ENCODE measurements at places on chromosomes 16 and 17.

GRCh38 chr16:56279132-56279531 is 87.8 kb downstream of the GNAO1 start:
- DNase-seq, result no peak

DNA sequence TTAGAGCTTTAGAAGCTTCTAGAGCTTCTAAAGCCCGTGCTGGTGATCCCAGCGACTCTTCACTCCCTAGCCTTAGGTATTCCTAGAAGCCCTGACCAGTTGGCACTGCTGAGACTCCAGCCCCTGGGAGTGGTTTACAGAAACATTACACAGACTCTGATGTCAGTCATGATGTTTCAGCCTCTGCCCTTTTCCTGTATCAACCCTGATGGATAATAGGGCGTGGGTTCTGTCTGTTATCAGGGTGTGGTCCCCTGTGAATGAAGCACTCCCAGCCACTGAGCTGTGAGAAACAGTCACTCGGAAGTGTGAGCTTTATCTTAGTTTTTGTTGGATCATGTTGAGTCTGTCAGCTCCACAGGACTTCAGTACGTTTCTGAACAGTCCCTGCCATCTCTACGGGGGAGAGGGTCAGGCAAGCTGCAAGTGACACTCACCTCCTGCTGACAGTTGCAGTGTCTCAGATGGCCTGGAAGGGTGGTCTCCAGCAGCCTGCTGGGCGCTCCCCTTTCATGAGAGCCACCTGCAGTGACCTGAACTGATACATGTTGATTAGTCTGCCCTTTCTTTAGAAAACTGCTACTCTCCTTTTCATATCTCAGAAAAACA is 12.8 kb downstream of the GOSR2 start:
- DNase-seq, result no peak

DNA sequence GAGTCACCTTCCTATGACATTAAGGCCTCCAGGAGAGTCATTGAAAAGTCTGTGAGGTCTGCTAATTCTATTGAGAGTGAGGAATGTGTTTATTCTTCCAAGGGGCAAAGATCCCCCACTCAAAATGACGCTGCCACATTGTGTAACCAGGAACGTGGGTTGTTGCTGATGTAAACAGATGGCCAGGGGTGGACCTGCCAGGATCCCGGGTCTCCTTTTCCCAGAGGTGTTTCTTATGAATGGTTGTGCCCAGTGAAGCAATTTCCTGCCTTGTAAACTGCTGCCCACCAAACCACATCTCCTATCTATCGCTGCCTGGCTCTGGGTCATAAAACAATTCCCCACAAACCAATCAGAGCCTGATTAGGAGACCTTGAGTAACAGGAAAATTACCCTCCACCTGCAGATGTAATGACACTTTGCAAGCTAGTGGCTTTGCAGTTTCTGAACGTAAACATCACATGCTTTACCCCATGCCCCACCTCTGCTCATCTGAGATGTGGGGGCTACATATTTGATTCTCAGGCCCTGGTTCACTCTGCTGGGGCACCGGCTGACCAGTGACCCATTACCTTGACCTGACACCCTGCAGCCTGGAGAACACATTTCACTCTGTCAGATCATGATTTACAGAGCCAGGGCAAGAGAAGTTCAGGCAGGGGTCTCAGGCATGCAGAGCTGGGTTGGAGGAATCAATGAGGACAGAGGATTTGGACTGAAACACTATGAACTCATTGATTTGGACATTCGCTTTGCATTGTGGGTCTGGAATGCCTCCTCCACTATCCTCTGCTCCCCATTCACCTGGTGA is 33.1 kb upstream of the DDX52 start:
- no peak for DNase-seq

- no peak for DNase-seq
Observed at GRCh38 chr17:61877837-61878236, 14.5 kb upstream of the BRIP1 start.

DNA sequence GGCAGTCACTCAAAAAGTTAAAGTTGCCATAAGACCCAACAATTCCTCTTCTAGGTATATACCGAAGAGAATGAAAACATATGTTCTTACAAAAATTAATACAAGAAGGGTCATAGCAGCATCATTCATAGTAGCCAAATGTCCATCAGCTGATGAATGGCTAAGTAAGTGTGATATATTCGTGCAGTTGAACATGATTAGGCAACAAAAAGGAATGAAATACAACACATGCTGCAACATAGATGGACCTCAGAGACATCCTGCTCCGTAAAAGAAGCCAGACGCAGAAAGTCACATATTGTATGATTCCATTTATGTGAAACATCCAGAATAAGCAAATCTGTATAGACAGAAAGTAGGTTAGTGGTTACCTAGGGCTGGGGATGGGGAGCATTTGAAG is 229.4 kb upstream of the CACNG5 start:
- DNase-seq, result no peak

DNA sequence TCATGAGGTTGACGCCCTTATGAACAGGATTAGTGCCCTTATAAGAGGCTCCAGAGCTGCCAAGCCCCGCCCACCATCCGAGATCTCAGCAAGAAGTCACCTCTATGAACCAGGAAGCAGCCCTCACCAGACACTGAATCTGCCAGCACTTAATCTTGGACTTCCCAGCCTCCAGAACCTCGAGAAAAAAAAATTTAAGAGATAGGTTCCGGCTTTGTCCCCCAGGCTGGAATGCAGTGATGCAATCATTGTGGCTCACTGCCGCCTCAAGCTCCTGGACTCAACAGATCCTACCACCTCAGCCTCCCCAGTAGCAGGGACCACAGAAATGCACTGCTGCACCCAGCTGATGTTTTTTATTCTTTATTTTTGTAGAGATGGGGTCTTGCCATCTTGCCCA is 22.5 kb upstream of the ADCY9 start:
- DNase-seq, result no peak

- no peak for DNase-seq
Observed at GRCh38 chr17:70868149-70868548, 698.8 kb downstream of the KCNJ2 start.

DNA sequence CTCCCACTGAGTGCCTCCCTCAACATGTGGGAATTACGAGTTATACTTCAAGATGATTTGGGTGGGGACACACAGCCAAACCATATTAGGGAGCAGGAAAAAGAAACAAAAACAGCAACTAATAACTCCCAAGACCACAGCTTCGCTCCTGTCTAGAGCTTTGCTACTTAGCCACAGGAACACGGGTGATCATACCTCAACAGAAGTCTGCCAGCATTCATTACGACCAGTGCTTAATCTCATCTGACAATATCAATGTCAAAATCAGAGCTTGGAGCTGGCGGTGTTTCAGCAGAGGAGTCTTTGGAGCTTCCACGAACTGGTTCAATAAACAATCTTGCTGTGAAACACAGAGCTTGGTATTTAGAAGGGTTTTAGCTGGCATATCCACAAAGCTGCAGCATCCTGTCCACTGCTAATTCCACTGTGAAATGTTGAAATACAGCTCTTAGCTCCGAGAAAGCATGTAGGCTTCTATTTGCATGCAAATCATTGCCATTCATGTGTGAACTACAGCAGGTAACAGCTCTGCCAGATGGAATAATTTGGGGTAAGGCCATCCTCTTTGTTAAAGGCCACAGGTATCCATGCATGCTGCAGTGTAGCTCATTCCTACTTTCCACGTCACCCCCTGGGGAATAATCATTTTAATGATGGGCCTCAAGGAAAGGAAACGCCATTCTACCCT is 128.4 kb upstream of the GOT2 start:
- no peak for DNase-seq

GRCh38 chr17:48054238-48055185 is 6.4 kb downstream of the NFE2L1 start:
- DNase-seq, result no peak

DNA sequence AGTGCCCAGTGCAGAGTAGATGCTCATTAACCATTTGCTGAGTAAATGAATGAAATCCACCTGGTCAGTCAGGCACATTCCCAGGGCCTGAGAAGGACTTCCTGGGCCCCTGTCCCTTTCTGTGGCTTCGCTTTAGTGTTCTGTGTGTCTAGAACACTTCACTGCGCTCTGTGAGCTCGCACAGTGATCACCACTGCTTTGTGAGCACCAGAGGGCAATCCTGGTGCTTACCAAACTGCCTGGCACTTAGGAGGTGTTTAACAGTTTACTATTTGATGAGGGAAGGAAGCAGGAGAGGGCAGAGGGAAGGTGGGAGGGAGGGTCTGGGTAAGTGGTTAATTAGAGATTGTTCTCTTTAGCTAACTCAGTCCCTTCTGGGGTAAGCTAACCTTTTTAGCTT is 26.2 kb downstream of the SALL1 start:
- DNase-seq, result no peak

- no peak for DNase-seq
Observed at GRCh38 chr16:2009164-2009711, 383 bp downstream of the ZNF598 start.

GRCh38 chr16:57127037-57127763 is 34.8 kb downstream of the CPNE2 start:
- no peak for DNase-seq

DNA sequence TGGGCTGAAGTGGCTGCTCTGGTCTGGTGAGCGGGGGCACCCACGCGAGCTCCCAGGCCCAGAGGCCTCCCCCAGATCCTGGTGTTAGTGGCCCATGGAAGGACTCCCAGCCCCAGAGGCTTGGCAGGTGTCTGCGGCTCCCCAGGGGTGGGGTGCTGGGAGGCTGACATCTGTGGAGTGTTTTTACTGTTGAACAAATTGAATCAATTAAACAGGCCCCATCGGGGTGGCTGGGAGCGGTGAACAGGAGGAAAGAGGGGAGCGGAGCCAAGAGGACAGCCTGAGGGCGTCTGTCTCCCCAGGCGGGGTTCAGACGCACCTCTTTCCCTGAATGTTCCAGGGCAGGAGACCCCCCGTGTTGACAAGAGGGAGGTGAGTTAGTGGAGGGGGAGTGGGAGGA is 29.9 kb downstream of the ACTG1 start:
- DNase-seq, result no peak

DNA sequence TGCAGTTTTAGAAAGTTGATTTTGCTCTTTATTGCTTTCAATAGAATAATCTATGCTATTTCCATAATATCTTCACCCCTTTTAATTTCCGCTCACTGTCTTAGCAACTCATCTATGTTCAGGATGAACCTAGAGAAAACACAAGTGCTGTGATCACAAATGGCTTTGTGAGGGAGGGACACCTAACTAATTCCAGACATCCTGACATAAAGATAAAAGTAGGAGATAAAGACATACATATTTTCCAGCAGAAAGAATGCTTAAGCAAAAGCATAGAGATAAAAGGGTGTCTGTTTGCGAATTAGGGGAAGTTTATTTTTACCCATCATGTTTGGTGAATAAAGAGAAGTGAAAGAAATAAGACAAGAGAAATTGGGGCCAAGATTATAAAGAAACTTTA is 254.2 kb downstream of the KCNJ2 start:
- no peak for DNase-seq

DNA sequence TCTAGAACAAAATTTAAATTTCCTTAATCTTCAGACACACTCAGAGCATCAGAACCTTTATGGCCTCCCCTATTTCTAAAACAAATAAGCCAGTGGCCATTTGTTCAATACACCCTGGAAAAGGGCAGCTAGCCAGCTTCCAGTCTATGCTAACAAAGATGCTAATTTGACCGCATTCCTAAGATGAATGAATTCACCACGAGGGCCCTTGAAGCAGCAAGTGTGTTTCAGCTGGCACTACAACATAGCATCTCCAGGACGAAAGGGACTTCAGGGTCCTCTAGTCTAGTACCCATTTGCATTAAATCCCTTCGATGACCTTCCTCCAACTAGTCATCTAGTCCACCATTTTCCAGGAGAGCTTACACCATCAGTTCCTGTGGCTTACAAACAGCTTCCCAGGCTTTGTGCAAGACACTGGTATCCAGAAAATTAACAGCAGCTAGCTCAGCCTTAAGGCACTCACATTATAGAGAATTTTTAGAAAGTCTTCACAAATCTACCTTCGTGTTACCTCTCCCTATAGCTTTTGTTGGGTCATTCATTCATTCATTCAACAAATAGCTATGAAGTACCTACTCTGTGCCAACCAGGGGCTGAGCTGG is 10.9 kb downstream of the KRT37 start:
- DNase-seq, result no peak

GRCh38 chr17:50457621-50458020 is 11.1 kb downstream of the CHAD start:
- no peak for DNase-seq
